Gastroesophageal sphincter (tissue), 4 donors: ENCODE measurements at places on chromosomes 2 and 18. TPM values are rescaled to one million over a fixed set of nuclear protein-coding genes. Genes with fewer than 3 reads are reported as not detected.

Gene EGR4
- total RNA-seq = not detected

Gene UGP2
- total RNA-seq = 151 TPM

Gene IL37
- total RNA-seq = not detected

DNA sequence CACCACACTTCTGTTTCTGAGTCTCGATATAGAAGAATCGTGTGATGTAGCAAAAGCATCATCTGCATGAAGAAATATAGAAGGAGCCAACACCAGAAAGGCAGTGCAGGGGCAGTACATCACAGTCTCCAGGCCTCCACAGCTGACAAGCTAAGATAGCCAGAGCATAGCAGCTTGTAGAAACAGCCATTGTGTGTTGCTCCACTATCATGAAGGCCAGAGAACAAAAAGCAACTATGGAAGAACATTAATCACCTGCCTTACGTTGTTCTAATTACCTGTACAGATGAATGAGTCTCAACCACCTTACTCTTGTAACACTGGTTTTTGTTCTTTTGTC, 129.0 kb downstream of the RND3 start:
- no peak for ATAC-seq

GRCh38 chr18:50190926-50191325, 4.0 kb downstream of the MYO5B start:
- ATAC-seq = no peak

GRCh38 chr2:230987137-230988020, 8.5 kb upstream of the SPATA3 start:
- ATAC-seq = peak; percentile 77

- ATAC-seq = no peak
Measured at GRCh38 chr2:199589306-199589705, 131.6 kb upstream of the SATB2 start.

GRCh38 chr2:216677439-216678097, 17.8 kb downstream of the IGFBP5 start:
- no peak for ATAC-seq

GRCh38 chr2:200814917-200815316, 3.2 kb downstream of the BZW1 start:
- ATAC-seq = peak; percentile 35

- peak; percentile 63 for ATAC-seq
Measured at GRCh38 chr2:68766376-68766845, 31.8 kb downstream of the ARHGAP25 start.

DNA sequence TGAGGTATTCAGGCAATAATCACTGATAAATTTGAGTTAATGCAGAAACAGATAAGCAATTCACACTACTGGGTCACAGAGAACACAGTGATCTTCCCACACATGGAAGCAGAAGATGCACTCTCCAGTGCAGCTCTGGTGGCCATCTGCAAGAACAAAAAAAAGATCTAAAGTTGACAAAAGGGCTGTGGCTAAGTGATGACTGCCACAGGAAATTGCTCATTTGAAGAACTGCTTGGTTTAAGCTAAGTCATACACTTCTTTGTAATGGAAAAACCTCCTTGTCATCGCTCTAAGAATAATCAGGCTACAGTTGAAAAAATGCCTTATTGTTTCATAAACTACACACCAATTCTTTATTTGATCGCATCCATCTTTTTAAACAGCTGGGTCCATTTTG, 115.1 kb downstream of the DTNB start:
- peak; percentile 46 for ATAC-seq

- ATAC-seq = no peak
Measured at GRCh38 chr2:56334622-56335021, 150.8 kb downstream of the CCDC85A start.

DNA sequence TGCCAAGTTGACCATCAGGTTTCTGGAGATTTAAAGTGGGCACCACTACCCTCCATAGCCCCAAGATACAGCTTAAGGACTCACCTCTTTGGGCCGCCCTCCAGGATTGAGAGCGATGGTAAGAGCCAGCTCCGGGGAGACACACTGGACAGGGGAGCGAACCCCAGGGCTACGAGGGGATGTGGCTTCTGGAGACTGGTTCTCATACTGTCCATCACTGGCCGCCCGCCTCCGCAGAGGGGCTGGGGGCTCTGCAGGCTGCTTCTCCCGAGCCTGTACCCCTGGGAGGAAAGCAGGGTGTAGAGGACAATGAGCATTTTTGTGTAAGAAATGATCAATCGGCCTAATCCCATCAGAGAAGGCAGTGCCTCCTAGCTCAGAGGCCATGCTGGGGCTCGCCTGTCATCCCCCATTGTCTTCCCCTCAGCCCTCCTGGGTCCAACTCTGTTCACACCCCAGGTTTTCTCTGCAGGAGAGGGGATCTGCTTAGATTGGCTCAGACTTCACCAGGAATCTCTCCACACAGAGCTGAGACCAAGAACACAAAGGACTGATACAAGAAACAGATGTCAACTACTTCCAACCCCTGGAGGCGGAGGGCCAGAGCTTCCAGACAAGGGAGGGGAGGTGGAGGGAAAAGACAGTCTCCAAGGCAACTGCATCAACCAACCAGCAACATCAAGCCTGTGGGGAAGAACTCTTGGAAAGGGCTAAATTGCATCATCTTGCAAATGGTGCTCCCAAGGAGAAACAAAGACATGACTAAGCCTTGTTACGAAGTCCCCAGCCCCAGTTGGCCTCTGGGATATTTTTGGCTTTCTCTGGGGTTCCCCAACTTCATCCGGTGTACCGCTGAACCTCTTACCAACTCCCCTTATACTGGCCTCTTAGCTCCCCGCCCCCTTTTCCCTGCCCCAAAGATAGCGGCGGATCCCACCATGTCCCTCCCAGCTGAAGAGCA, 166.6 kb downstream of the TNS1 start:
- ATAC-seq = peak; percentile 72

GRCh38 chr2:98915751-98916358, 20.2 kb downstream of the CRACDL start:
- no peak for ATAC-seq

- no peak for ATAC-seq
Measured at GRCh38 chr2:112187046-112187715, 49.0 kb downstream of the FBLN7 start.

DNA sequence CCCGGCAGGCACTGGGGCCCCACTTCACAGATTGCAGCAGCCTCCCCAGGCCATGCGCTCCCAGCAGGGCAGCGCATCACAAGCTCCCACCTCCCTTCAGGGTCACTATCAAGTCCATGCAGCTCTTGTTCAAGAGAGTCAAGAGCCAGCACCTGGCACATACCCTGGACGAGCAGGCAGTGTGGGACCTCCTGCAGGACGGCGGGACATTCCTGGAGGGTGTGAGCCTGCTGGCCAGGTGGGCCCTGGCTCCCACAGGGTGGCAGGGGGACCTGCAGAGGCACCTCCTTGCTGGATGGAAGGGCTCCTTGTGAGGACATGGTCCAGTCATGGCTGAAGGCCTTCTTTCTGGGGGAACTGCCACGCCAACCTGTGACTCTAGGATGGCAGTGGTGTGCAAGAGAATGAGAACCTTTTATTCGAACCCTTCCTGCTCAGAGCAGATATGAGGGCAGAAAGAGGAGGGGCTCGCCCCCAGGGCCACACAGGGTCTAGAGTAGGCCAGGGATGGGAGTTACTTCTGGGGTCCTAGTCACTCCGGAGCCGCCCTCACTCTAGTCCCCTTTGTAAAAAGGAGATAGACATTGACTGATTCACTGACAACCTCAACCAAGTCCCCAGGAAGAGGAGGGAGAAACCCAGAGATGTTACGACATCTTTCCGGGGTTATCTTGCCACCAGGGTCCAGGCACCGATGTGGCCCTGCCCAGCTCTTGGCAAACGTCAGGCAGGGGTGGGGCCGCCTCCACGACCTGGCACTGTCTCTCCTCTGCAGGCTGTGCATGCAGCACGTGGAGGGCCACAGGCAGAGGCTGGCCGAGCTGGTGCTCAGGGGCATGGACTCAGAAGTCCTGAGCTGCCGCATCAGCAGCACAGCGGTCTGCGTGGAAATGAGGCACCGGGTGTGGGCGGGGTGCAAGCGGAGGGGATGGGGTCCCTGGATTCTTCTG, 31.3 kb downstream of the HJURP start:
- ATAC-seq = no peak

DNA sequence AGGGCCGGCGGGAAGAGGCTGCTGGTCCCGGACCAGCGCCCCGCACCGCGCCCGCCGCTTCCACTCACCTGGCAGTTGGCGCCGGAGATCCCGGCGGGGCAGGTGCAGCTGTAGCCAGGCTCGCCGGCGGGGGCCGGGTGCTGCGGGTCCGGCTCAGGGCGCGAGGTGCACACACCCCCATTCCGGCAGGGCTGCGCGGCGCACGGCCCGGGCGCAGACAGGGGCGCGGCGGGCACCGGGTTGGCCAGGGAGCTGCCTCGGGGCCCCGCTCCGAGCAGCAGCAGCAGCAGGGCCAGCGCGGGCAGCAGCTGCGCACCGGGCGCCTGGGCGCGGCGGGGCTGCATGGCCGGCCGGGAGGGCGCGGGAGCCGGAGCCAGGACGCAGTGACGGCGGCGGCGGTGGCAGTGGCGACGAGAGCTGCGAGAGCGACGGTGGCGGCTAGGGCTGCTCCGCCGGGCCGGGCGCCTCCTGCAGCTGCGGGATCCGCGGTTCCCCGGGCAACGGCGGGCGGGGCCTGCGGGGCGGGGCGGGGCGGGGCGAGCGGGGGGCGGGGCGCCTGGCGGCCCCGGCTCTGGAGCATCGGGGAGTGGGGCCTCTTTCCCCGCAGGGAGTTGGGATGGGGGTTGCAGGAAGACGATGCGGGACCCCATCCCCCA, at the start of gene DNER:
DNER (minus strand) TSS at position 476 of the 656 bp plus-strand sequence; CDS start at position 344, 132 bp downstream.
- peak; percentile 10 for ATAC-seq

DNA sequence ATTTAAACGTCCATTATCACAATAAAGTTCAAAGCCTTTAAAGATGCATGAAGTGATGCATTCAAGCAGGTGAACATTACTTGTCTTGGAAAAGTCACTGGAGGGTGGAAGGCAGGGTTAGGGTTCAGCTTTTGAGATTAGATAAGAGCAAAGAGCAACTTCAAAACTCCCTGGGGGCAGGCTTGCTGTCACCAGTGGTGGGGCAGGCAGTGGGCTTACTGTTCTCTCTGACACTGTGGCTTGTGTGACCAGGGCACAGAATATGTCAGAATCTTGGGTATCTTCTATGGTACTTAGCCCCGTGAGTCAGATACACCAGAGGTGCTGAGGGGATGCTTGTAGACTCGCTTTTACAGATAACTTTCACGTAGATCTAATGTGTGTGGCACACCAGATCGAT, 52.8 kb downstream of the WIPF1 start:
- no peak for ATAC-seq

DNA sequence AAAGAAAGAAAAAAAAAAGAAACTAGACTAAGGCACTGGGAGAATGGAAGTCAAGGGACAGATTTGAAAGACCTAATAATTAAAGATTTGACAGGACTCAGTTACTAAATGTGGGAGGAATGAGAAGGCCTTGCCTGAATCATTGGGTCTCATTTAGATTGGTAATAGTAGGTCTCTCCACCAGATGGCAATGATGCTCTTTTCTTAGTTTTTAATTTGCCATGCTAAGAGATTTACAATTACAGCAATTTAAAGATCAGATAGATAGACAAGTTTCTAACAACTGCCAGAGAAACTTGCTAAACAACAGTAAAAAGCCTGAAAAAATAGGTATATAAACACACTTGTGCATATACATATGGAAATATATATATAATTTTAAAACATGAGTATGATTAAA, 153.0 kb downstream of the TMEM247 start:
- no peak for ATAC-seq

- ATAC-seq = no peak
Measured at GRCh38 chr2:39858677-39859076, 79.6 kb upstream of the THUMPD2 start.
